ENCODE measurements at places on chromosomes 6 and 20.

GRCh38 chr6:89430201-89430962, 2.6 kb upstream of the ANKRD6 start:
- no peak for DNase-seq

GRCh38 chr6:88502391-88502790, 336.2 kb upstream of the CNR1 start:
- DNase-seq = no peak

- no peak for DNase-seq
Measured at GRCh38 chr6:119323931-119324330, 25.6 kb downstream of the MAN1A1 start.

DNA sequence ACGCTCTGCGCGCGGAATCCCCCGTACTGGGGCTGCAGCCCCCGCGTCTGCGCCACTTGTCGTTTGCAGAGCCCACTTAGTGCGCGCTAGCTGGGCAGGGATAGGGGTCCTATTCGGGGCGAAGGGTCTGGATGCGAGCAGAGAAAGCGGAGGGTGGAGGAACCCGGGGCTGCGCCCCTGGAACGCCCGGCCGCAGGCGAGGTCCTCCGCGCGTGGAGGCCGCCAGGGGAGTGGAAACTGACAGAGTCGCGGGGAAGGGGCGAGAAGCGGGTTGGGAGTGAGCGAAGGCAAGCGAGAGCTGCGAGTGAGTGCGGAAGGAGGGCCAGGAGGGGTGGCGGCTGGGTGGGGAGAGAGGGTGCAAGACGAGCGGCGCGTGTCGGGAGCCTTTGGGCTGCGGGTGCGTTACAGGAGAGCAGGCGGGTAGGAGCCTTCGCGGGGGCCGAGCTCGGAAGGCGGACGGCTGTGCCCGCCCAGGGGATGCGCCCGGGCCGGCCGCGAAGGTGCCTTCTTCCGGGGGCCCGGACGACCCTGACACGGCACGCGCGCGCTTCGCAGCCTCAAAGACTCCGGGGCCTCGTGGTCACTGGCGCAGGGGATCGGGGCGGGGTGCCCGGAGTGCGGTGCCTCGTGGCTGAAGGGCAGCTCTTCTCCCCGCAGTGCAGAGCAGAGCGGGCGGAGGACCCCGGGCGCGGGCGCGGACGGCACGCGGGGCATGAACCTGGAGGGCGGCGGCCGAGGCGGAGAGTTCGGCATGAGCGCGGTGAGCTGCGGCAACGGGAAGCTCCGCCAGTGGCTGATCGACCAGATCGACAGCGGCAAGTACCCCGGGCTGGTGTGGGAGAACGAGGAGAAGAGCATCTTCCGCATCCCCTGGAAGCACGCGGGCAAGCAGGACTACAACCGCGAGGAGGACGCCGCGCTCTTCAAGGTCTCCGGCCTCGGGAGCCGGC, 1.2 kb downstream of the IRF4 start:
- DNase-seq = no peak

- DNase-seq = no peak
Measured at GRCh38 chr20:39458452-39458851, 496.3 kb downstream of the DHX35 start.

DNA sequence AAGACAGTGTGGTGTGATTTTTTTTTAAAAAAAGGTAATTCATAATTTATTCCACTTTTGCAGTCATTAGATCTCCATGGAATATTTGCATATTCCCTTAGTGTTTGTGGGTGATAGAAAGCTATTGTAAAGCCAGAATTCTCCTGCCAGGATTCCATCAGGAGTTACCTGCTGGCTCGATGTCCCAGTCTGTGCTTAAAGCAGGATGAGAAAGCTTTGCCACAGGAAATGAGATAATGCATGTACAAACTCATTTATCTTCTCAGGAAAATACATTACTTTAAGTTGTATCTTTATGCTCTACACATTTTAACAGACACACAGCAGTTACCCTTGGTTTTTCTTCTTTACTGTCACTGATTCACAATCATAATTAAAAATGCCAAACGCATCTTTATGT, 553.0 kb downstream of the CD109 start:
- no peak for DNase-seq
